ENCODE measurements at places on chromosomes 16 and 17. TPM values are rescaled to one million over a fixed set of nuclear protein-coding genes. Genes with fewer than 3 reads are reported as not detected.

Gene SPEM1
- not detected for total RNA-seq

Gene HSD11B2
- 0.98 TPM for total RNA-seq

Gene SLC6A2
- total RNA-seq = not detected

Gene NXPH3
- total RNA-seq = not detected

Gene CACNG4
- not detected for total RNA-seq

Gene TPSAB1
- total RNA-seq = not detected

Gene HSD3B7
- 64.7 TPM for total RNA-seq

Gene P2RX1
- total RNA-seq = not detected

Gene CES4A
- total RNA-seq = 0.98 TPM

Measured in mesangial cell (primary cell).